ENCODE measurements at places on chromosomes 13 and 19.

GRCh38 chr13:111049791-111050538 is 65.1 kb upstream of the ARHGEF7 start:
- peak; percentile 51 for DNase-seq

GRCh38 chr19:52190487-52191293 is 838 bp downstream of the PPP2R1A start:
- no peak for DNase-seq

DNA sequence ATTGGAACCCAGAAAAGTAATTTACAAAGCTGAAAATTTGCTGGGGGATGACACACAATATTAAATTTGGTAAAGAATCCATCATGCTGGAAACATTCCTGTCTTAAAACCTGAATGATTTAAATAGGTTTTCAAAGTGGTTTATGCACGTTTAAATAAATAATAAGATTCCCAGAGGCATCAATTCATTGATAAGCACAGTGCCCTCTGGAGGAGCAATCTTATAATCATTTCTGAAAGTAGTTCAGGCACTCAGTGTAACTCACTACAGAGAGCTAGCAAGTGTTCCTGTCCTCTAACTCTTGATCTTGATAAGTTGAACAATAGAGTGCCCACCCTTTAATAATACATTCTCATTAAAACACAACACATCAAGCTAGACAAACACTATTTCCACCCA is 43.5 kb upstream of the SHISA2 start:
- no peak for DNase-seq

GRCh38 chr19:16259385-16260159 is 61.9 kb downstream of the AP1M1 start:
- DNase-seq: no peak

DNA sequence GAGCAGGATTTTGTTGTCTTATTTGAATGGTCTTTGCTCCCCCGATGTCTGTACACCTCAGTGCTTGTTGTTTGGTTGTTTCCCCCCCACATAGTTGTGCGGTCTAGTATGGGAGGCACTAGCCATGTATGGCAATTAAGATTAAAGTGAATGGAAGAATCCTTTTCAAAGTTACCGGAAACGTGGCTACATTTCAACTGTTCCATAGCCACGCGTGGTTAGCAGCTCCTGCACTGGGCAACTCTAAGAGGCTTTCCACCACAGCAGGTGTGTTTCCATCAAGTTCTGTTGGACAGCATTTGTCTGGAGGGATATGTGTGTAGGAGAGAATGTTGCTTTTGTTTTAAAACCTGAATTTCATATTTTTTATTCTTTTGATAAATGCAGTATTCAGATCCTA is 247.3 kb downstream of the GGACT start:
- DNase-seq: no peak

GRCh38 chr19:13212759-13213330 is 62.6 kb downstream of the IER2 start:
- DNase-seq: peak; percentile 49

All from AG20443 (cell line).